ENCODE measurements at places on chromosomes 4 and X. TPM values are rescaled to one million over a fixed set of nuclear protein-coding genes. Genes with fewer than 3 reads are reported as not detected.

COL25A1 gene
- 0.34 TPM for total RNA-seq

CYTL1 gene
- total RNA-seq = not detected

GRCh38 chr4:52824603-52825459 lies 37.3 kb upstream of the RASL11B start:
- H3K27ac ChIP-seq = peak overlapping the region; percentile 18
- DNase-seq = peak; percentile 30
- no peak overlapping the region for H3K4me3 ChIP-seq
- no peaks in the 10 kb centered on the region for H3K27me3 ChIP-seq
- peaks cover 5% of the 10 kb centered on the region for H3K4me1 ChIP-seq

GRCh38 chr4:9963328-9963727 lies 58.0 kb downstream of the SLC2A9 start:
- H3K27me3 ChIP-seq = no peaks in the 10 kb centered on the region
- no peak for DNase-seq
- no peak overlapping the region for H3K27ac ChIP-seq
- H3K4me1 ChIP-seq = peaks cover 3% of the 10 kb centered on the region
- no peaks in the 10 kb centered on the region for H3K36me3 ChIP-seq

- no peaks in the 10 kb centered on the region for H3K4me1 ChIP-seq
- H3K36me3 ChIP-seq = no peaks in the 10 kb centered on the region
- no peak for DNase-seq
- no peaks in the 10 kb centered on the region for H3K27me3 ChIP-seq
- no peak within 1 kb of the TSS for H3K27ac ChIP-seq
These were observed at the start of gene IL2 for GRCh38 chr4:122456231-122457116. Gene IL2 (minus strand): TSS chr4:122456725. CDS start chr4:122456440, 285 bp downstream.

DNA sequence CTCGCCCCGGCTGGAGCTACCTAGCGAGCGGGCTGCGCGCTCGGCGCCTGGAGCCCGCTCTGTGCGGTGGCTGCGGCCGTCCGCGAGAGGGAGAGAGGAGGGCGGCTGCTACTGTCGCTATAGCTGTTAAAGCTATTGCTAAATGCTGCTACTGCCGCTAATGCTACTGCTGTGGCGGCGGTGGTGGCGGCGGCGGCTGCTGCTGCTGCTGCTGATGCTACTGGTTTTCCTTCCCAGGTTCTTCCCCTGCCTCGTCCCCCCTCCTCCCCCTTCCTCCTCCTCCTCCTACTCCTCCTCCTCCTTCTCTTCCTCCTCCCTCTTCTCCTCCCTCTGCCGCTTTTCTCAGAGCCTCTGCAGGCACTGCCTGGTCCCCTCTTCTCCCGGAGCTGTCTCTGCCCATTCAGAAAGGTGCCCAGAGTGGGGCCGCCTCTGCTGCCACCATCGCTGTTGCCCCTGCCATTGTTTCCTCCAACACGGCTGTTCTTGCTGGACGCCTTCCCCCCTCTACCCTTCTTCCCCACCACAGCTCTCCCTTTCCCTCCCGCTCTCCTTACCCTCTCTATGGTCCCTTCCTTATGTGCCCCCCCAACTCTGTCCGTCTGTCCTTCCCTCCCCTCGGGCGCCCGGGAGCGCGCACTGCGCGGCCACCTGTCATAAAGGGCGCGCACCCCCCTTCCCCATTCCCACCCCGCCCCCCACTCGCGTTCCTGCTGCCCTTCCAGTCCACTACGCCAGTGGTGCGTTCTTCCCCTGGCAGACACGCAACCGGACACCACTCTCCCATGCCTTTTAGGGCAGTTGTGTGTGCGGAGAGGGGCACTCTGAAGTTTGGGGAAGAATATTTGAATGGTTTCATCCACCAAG lies at the start of gene NEXMIF:
Gene NEXMIF, minus strand, starts transcription at position 228 of the 864 bp plus-strand sequence.
- peaks cover 2% of the 10 kb centered on the region for H3K4me1 ChIP-seq
- DNase-seq = peak; percentile 83
- H3K36me3 ChIP-seq = no peaks in the 10 kb centered on the region
- peak within 1 kb of the TSS; percentile 10 for H3K4me3 ChIP-seq
- peak within 1 kb of the TSS; percentile 60 for H3K27ac ChIP-seq

DNA sequence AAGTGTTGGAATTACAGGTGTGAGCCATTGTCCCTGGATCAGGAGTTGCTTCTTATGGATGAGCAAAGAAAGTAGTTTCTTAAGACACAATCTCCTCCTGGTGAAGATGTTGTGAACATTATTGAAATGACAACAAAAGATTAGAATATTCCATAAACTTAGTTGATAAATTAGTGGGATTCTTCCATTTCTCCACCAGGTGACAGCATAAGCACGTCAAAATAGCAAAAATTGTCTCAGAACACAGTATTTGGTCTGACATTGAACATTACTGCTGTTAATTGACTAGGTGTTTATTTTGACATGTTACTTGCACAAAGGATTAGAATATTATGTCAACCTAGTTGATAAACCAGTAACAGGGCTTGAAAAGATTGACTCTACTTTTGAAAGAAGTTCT lies 21.6 kb downstream of the CLDN34 start:
- H3K4me1 ChIP-seq = no peaks in the 10 kb centered on the region
- H3K27ac ChIP-seq = no peak overlapping the region
- H3K36me3 ChIP-seq = no peaks in the 10 kb centered on the region
- no peaks in the 10 kb centered on the region for H3K27me3 ChIP-seq
- no peak for DNase-seq
- H3K4me3 ChIP-seq = no peak overlapping the region

GRCh38 chr4:183885205-183885720 lies 19.8 kb upstream of the STOX2 start:
- no peaks in the 10 kb centered on the region for H3K36me3 ChIP-seq
- DNase-seq = no peak
- no peaks in the 10 kb centered on the region for H3K27me3 ChIP-seq
- H3K27ac ChIP-seq = no peak overlapping the region
- H3K4me3 ChIP-seq = no peak overlapping the region
- peaks cover 9% of the 10 kb centered on the region for H3K4me1 ChIP-seq

DNA sequence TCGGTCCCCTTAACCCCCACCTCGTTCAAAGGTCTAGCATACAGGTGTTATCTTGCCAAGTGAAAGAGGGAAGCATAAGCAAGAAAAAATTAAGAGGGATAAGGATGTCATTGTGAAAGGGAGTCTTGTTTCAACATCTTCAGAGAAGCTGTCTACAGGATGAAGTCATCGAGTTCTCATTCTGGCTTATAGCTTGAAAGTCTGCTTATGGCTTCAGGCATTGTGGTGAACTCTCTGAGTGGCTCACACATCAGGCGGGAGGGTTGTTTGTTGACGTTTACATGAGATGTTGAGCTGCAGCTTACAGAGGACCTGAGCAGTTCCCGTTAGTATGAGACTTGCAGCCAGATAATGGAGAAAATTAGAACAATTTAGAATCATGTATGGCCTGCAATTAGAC lies 16.6 kb downstream of the MAGEA9B start:
- H3K4me3 ChIP-seq = no peak overlapping the region
- no peak for DNase-seq
- no peaks in the 10 kb centered on the region for H3K4me1 ChIP-seq
- no peak overlapping the region for H3K27ac ChIP-seq
- H3K27me3 ChIP-seq = no peaks in the 10 kb centered on the region

DNA sequence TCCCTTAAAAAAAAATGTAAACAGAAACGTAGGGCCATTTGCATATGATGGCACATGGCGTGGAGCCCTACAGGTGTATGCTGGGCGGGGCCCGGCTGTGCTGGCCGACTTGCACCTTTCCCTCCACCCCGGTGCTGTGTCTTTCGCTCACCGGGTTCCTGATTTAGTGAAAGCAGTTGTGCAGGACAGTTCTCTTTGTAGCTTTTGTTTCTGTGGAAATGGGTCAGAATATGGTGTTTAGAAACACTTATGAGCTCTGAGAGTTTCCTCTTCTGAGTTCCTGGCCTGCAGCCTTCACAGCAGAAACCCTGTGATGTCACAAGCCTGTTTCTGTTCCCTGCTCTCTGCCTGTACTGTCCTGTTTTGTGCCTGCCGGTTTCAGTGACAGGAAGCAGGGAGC lies 22.5 kb upstream of the MSANTD1 start:
- peak overlapping the region; percentile 51 for H3K27ac ChIP-seq
- H3K36me3 ChIP-seq = peaks cover 93% of the 10 kb centered on the region
- peaks cover 4% of the 10 kb centered on the region for H3K4me1 ChIP-seq
- no peak overlapping the region for H3K4me3 ChIP-seq

GRCh38 chrX:153572601-153573000 lies 26.3 kb downstream of the CCNQ start:
- no peaks in the 10 kb centered on the region for H3K27me3 ChIP-seq
- H3K27ac ChIP-seq = no peak overlapping the region
- H3K4me3 ChIP-seq = no peak overlapping the region
- no peaks in the 10 kb centered on the region for H3K4me1 ChIP-seq

- H3K4me1 ChIP-seq = no peaks in the 10 kb centered on the region
- H3K27ac ChIP-seq = no peak overlapping the region
- H3K36me3 ChIP-seq = peaks cover 1% of the 10 kb centered on the region
These were observed 173.9 kb downstream of the WDFY3 start for GRCh38 chr4:84792366-84793301.

DNA sequence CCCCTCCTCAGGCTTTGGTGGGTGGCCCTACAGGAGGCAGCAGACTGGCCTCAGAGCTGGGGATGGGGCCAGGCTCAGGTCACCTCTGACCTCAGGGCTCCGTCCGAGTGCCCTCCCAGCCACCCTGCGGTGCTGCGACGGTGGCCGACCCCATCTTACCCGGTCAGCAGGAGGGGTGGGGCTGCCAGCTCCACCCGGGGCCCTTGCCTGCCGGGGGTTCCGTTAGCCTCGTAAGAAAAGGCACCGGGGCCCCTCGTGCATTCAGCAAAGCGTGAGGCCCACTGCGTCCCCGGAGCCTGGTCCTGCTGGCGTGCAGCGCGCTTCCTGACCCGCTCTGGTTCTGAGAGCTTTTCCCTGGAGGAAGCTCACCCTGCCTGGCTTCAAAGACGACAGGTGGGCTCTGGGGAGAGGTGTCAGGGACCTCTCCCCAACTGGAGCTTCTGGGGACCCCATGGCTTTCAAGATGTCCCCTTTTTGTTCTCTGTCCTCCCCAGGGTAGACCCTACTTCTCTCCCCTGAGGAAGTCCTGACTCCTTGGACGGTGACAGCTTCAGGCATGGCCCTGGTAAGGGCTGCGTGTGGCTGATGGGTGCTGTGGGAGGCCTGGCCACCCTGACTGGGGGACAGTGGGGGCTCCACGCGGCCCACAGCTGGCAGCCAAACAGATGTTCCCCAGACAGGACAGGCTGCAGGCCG lies 15.9 kb downstream of the FGFRL1 start:
- H3K4me1 ChIP-seq = no peaks in the 10 kb centered on the region
- H3K27me3 ChIP-seq = no peaks in the 10 kb centered on the region
- no peak overlapping the region for H3K4me3 ChIP-seq
- H3K36me3 ChIP-seq = no peaks in the 10 kb centered on the region

DNA sequence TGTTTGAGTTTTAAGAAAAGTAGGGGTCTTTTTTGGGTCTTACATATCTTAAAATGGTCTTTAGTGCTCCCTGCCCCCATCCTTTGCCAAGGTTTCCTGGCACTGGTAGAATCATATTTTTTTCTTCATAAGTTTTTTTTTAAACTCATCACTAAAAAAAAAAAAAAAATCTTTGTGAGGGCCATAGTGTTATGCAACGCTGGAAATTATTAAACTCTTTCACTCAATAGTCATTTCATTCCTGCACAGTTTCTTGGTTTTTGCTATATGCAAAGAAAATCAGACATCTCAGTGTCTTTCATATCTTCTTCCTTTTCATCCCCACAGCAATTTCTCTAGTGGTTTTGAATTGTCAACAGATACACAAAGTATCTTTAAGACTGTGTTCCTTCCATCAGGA lies 95.6 kb downstream of the TMA16 start:
- no peaks in the 10 kb centered on the region for H3K36me3 ChIP-seq
- DNase-seq = no peak
- H3K4me1 ChIP-seq = no peaks in the 10 kb centered on the region
- H3K27ac ChIP-seq = no peak overlapping the region
- H3K4me3 ChIP-seq = no peak overlapping the region

GRCh38 chr4:152255437-152255836 lies 280.5 kb downstream of the FBXW7 start:
- H3K27ac ChIP-seq = no peak overlapping the region
- no peak for DNase-seq
- H3K36me3 ChIP-seq = no peaks in the 10 kb centered on the region
- H3K4me3 ChIP-seq = no peak overlapping the region
- peaks cover 3% of the 10 kb centered on the region for H3K4me1 ChIP-seq

DNA sequence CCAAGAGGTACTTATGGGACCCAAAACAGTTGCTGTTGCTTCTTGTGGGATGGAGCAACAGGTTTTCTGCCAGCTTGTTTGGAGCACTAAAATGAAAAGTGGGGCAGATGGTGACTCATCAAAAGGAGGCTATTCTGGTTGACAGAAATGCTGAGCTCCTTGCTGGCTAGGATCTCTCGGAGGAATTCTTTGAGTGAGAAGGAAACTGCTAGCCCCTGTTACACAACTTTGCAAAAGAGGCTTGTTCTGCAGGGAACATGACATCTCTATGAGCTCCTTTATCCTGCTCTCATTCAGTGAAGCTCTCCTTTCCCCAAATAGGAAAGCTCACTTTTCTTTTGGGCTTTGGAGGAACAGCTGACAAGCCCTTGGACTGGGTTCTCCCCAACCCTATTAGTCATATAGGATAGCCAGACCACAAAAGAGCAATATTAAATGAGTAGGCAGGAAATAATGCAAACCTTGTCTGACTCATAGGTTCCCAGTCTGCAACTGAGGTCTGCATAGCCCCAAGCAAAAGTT lies 108.3 kb downstream of the CDS1 start:
- peaks cover 52% of the 10 kb centered on the region for H3K36me3 ChIP-seq
- no peak overlapping the region for H3K4me3 ChIP-seq
- no peak for DNase-seq
- no peak overlapping the region for H3K27ac ChIP-seq
- H3K27me3 ChIP-seq = no peaks in the 10 kb centered on the region

DNA sequence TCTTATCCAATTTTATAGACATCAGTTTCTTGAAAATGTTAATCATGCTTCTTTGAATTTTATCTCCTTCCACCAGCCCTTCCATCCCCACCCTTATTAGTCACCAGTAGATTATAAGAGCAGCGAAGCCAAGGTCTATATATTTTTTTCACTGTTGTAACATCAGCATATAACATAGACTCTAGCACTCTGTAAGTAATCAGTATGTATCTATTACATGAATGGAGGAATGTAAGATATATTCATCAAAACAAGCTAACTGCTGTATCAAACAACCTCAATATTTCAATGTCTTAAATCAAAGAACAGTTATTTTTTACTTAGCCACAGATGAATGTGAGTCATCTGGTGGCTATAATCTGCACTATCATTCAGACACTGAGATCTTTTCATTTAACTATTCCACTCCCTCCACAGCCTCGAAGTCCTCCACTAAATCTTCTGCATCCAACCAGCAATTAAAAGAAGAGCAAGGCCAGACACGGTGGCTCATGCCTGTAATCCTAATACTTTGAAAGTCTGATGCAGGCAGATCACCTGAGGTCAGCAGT lies 178.9 kb downstream of the CENPC start:
- H3K36me3 ChIP-seq = no peaks in the 10 kb centered on the region
- DNase-seq = no peak
- no peak overlapping the region for H3K4me3 ChIP-seq
- no peaks in the 10 kb centered on the region for H3K4me1 ChIP-seq
- no peaks in the 10 kb centered on the region for H3K27me3 ChIP-seq

DNA sequence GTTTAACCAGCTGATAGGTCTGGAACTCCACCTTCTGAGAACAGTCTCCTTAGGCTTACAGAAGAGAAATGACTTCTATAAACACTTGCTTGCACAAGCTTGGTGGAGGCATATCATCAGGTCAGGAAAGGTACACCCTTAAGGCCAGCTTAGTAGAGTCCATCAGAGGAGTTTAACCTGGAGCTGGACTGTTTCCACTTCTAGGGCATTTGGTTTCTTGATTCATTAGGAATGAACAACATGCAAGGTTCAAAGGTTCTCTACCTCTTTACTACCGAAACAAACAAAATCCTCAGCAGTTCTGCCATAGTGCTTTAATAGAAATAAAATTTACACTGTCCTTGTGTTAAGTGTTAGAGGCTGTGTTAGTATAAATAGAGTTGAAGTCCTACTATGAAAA lies 171.4 kb upstream of the NPY2R start:
- no peak for DNase-seq
- no peaks in the 10 kb centered on the region for H3K27me3 ChIP-seq
- H3K36me3 ChIP-seq = no peaks in the 10 kb centered on the region
- no peak overlapping the region for H3K4me3 ChIP-seq

All from upper lobe of left lung (tissue), 6 donors.